NCI-H526 treated with DMSO at 0.1 percent for 48 hours (cell line): ENCODE measurements at places on chromosomes 13 and 19.
A peak's percentile ranks its signal among the peaks of the same experiment; 100 is the strongest.

GRCh38 chr19:39796000-39796498 lies 17.4 kb downstream of the LEUTX start:
- no peak for DNase-seq

GRCh38 chr13:93824286-93824685 lies 597.7 kb downstream of the GPC6 start:
- no peak for DNase-seq

- no peak for DNase-seq
Measured at GRCh38 chr13:107299717-107300116, 731.8 kb upstream of the ARGLU1 start.

GRCh38 chr13:28497143-28497876 lies 2.4 kb upstream of the FLT1 start:
- DNase-seq: no peak

GRCh38 chr19:11257846-11258380 lies 4.4 kb downstream of the DOCK6 start:
- DNase-seq: no peak

GRCh38 chr19:14127176-14127575 lies 9.2 kb downstream of the ASF1B start:
- no peak for DNase-seq

DNA sequence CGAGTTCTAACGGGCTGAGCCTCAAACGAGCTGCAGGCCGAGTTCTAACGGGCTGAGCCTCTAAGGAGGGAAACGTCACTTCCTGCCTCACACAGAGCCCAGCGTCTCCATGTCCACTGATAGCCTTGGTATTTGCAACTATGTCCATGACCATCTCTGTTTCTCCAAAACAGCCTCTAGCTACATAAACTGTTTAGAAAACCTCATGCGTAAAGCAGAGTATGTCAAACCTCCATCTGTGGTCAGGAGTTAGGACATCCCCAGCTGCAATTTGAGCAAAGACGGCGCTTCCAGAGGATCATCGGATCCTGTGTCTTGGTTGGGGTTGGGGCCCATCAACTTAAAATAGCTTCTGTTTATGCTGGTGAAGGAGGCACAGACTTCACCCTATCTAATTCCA lies 20.8 kb downstream of the RASA3 start:
- no peak for DNase-seq

- DNase-seq: no peak
Measured at GRCh38 chr19:3753631-3754410, 7.7 kb downstream of the APBA3 start.

- DNase-seq: no peak
Measured at GRCh38 chr19:47755762-47756626, 10.6 kb downstream of the NOP53 start.

DNA sequence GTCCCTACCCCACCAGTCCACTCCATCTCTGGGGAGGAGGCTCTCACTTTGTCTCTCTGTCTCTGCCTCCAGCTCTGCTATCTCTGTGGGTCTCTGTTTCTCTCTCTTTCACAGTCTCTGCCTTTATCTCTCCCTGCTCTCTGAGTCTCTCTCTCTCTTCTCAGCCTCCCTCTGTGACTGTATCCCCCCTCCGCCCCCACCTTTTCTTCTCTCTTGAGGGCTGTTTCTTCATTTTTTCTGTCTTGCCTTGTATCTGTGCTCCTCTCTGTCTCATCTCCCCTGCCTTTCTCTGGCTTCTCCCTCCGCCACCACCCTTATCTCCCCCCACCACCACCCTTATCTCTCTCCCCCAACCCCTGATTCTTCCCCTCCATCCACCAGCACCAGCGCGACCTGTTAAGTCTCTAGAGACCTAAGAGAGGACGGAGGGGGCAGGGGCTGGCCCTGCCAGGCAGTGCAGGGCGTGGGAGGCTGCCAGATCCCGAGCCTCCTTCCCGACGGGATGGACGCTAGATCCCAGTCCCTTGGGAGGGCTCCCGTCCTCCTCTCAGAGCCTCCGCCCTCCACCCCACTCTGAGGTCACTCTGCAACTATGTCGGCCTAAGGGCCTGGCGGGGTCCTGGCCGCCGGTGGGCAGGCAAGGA lies 1.0 kb downstream of the AXL start:
- no peak for DNase-seq

DNA sequence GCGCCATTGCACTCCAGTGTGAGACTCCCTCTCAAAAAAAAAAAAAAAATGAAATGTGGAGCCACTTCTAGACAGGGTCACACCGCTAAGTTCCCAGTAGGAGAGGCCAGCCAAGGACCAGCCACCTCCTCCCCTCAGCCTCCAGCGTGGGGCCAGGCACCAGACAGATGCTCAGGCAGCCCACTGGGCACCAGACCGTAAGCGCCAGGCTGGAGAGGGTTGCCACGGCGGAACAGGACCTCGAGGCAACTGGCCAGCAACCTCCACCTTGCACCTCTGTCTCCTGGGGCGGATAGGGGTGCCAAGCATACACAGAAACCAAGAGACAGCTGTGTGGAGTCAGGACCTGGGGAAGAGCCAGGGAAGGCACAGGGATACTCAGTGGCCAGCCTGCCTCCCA lies 3.7 kb downstream of the PEPD start:
- DNase-seq: no peak

DNA sequence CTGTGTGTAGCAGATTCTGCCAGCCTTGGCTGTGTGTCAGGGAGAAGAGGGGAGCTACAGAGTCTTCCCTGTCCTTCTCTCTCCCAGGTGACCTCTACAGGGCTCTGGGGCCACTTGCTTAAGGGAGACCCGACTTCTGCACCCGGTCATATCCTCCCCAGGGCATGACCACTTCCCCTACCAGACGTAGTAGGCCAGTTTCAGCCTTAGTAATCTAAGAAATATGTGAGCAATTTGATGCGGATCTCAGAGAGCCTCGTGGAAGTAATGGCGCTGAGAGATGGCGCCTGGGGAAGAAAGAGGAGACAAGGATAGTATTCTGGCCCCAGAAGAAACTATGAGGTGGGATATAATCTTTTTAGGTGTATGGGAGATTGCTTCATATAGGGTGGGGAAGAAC lies 41.9 kb downstream of the NFIX start:
- DNase-seq: no peak

DNA sequence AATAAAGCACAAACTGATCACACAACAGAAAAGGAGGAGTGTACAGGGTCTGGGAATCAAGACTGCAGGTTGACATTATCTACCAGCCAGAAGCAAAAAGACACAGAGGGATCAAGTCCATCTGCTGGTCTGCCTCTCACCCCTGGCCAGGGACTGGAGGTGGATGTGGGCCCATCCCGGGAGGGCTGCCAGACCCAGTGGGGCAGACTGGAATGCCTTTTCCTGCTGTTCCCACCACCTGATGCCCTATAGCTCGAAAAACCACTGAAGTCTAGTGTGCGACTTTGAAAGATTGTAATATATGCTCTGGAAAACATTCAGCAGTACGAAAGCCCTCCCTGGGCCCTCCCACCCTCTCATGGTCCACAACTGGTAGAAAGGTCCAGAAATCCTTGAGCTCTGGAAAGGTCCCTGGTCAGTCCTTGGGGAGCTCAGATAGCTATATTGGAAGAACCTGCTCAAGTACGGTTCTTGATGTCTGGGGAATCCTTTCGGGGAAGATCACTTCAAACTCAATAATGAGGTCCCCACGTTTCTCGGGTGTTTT lies 2.6 kb downstream of the DNAJB1 start:
- DNase-seq: no peak

DNA sequence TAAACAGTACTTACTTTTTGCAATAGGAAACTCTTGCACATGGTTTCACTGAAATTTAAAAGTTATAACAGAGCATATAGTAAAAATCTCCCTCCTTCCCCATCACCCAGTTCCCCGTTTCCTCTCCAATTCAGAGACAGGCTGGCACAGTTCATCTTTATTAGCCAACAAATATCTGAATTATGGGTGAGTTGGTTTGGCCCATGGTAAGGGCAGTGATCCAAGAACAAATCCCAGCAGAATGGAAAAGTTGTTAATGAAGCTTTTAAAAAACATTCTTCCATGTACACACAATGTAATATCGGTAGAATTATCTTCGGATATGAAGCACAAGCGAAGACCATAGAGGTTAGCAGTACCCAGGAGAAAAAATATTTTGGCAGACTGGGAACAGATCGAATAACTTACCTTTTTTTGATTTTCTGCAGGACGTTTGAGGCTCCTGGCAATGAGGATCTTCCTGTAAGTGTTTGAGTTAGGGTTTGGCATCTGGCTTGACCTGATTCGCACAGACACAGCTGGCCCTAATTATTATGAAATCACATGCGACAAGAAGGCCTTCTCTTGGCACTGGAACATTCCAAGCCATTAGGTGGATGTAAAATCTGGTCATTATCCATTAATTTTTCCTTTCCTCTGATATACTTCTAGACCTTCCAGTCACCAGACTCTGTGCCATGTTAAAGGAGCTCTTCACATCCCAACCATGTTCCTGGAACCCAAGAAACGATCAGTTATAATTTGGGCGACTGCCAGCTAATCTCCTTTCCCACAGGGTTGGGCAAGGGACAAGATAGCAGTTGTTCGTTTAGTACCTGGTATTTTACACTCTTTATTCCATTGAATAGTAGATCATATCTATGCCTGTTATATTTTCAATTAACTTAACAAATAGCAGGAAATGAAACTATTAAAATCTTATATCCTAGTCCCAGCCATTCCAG lies 139.4 kb upstream of the TSC22D1 start:
- no peak for DNase-seq

DNA sequence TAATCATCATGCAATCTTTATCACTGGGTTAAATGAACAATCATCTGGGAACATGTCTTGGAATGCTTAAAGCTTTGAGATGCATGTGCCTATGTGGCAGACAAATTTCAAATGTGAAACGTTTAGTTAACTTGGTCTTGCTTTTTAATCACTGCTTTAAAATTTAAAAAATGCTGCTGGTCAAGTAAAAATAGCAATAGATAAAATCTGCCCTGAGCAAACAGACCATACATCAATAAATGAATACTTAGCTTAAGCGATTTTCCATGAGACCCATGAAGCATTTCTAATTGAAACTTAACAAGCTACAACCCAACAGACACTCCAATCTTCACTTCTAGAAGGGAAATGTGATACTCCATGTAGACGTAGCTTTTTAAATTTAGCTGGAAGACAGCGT lies 1.9 kb upstream of the KL start:
- peak; percentile 8 for DNase-seq

- DNase-seq: no peak
Measured at GRCh38 chr19:2176337-2176994, 12.7 kb downstream of the DOT1L start.

GRCh38 chr19:32677657-32678056 lies 2.0 kb downstream of the RGS9BP start:
- DNase-seq: no peak

DNA sequence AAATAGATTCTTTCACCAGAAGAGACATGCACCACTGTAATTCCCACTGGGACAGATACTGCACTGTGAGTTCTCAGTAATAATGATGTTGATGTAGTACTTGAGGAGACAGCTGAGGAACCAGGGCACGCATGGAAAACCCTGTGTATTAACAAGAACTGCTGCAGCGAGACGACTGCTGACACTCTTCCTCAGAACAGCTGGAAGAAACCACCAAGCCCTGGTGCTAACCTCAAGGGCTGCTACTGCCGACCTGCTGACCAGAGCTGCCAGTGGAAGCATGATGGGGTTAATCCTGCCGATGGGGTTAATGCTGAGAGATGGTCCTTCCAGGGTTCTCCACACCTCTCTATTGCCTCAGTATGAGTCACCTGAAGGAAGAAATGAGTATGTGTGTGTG lies 45.6 kb downstream of the EDNRB start:
- DNase-seq: no peak

- no peak for DNase-seq
Measured at GRCh38 chr19:10432736-10433130, 12.4 kb downstream of the PDE4A start.
